Stimulated activated CD4-positive, alpha-beta T cell treated with anti-CD3 and anti-CD28 coated beads, Interleukin-15, amount 100 ng/mL, for 48 hours (primary cell): ENCODE measurements at places on chromosomes 16 and 17.

DNA sequence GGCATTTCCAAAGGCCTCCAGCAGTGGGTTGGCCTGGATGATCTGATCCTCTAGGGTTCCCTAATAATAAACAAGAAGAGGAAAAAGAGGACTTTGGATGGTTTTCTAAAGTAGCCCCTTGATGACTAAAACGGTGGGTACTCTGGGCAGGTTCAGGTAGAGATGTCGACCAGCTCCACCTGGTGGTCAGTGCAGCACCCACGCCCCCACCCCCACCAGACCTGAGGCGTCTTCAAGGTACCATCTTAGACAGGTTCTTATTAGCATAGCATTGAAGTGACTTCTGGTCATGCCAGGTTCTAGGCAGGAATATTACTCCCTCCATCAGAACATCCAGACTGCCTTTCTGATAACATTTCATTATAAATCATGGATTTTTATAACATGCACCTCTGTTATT is 15.0 kb downstream of the MYH13 start:
- DNase-seq = no peak

GRCh38 chr16:82792693-82793092 is 165.9 kb downstream of the CDH13 start:
- no peak for DNase-seq

DNA sequence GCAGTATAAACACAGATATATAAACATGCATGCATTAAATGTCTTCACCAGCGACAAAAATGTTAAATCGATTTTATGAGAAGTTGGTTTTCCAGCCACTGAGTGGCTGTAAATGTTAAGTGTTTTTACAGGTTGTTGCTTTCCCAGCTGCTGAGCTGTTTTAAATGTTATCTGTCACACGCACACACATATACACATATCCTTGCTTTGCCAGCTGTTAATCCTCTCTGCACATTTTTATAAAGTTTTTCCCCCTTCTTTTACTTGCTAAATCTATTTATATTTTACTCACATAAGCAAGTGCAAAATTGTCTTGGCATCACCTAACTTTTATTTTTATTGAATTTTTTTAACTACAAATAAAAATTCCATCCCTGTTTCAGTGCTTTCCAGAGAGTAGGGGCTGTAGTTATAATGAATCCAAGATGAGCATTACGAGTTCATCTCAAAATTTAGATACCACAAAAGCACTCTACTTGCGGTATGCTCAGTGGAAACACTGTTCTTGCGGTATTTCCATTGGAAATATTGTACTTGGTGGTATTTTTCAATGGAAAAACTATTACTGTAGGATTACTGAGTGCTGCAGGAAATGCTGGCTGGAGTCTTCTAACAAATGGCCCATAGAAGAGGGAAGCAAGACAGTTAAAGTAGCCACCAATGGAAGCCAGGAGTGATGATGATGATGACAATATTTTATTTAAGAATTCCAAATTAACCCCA is 124.9 kb upstream of the KCNJ16 start:
- no peak for DNase-seq

DNA sequence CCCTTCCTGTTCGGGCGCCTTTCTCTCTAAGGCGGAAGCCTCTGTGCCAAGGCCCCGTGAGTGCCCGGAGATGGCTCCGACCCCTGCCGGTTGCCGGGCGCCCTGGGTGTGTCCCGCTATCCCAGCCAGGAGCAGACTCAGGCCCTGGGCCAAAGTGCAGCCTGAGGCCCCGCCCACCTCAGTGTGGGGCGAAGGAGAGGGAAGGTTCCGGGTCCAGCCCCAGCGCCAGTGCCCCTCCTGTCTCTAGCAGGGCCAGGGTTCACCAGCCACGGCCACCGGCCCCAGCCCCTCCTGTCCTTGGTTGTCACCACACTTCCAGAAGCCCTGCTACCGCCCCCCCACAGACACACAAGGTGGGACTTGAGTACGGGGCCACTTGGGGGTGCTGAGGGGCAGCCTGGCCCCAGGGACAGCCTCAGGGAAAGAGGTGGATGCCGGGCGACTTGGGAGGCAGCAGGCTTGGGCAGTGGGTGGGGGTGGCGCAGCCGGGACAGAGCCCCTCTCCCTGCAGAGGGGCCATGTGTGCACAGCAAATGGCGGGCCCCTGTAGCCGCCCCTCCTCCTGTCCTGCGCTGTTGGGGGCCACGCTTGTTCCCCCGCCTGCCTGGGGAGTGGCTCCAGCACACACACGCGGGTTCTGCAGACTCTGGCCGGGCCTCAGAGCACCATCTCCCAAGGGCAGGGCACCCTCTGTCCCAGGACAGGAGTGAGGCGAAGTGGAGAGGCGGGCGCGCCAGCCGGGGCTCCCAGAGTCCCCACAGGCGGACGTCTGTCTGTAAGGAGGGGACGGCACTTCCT is 6.0 kb downstream of the C1QTNF8 start:
- no peak for DNase-seq

- DNase-seq = no peak
These were observed 32.9 kb upstream of the GOSR2 start for GRCh38 chr17:46889992-46890564.

DNA sequence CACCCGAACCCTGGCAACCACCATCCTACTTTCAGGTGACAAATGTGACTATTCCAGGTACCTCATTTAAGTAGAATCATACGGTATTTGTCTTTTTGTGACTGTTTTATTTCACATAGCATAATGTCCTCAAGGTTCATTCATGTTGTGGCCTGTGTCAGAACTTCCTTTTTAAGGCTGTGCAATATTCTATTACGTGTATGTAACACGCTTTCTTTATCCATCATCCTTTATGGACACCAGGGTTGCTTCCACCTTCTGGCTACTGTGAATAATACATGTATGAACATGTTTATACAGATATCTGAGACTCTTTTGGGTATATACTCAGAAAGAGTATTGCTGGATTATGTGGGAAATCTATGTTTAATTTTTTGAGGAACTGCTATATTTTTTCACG is 28.7 kb upstream of the RSL1D1 start:
- no peak for DNase-seq

DNA sequence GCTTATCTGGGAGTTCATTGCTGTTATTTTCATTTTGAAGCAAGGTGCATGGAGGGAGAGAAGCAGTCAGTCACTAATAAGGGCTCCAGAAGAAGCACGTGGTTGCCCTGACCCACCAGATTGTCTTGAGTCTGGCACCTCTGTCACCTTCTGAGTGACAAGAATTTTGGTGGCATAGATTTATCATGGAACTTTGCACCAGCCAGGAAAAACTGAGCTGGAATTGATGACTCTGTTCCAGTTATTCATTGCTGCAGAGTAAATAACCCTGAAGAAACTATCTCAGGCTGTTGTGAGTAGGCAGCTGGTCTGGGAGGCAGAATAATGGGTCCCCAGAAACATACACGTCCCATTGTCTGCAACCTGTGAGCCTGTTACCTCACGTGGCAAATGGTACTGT is 44.8 kb downstream of the HSD17B2 start:
- no peak for DNase-seq

GRCh38 chr17:48873209-48873608 is 19.4 kb upstream of the ATP5MC1 start:
- no peak for DNase-seq

- no peak for DNase-seq
These were observed 373.3 kb downstream of the SLC39A11 start for GRCh38 chr17:72719206-72719577.

- no peak for DNase-seq
These were observed 199.5 kb upstream of the PMFBP1 start for GRCh38 chr16:72371307-72372086.

- DNase-seq = peak; percentile 11
These were observed 252.1 kb downstream of the PHKB start for GRCh38 chr16:47713225-47713595.

DNA sequence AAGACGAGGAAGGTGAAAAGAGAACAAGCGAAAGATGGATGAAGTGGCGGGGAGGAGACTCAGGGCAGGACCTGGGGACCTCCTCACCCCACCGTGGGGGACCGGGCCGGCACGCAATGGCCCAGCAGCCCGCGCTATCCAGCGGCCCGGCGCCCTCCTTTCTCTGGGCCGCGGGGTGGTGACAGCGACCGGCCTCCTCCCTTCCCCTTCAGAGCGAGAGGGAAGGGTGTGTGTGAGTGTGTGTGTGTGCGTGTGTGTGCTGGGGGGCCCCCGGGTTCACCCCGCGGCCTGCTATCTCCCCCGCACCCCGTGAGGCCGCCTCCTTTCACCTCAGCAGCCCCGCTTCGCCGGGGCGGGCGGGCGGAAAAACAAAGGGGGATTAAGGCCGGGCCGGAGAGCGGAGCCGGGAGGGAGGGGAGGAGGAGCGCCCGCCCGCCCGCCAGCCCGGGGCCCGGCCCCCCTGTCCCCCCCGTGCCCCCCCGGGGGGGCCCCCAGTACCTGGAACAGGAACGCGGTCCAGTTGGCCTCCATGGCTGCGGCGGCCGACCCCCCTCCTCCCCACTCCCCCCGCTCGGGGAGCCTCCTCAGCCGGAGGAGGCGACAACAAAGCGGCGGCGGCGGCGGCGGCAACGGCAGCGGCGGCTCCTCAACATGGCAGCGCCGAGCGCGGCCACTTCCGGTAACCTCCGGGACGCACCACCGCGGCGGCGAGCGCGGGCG is at the start of gene VEZF1:
TSS of gene VEZF1 (minus strand) at position 674 of the 720 bp plus-strand sequence. CDS start at position 531, 143 bp downstream.
- DNase-seq = peak; percentile 52

DNA sequence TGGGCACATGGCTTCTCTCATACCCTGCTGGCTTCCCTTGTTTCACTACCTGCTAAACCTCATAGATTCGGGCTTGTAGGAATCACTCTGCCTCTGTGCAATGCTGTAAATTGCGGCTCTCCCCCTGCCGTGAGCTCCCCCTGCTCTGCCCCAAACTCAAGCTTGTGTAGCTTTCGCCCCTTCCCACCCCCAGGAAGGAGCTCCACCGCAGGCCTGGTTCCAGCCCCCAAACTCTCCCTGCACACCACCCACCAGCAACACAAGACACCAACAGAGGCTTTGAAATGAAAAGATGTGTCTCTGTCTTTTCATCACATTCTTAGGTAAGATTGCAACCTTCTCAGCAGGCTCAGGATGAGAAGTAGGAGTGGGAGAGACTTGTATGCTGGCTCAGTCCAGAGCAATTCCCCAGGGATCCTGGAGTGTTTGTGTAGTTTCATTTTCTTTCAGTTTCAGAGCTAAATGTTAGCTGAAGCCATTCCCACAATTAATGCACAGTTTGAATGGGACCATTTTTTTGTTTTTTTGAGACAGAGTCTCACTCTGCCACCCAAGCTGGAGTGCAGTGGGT is 14.2 kb downstream of the CX3CL1 start:
- no peak for DNase-seq

DNA sequence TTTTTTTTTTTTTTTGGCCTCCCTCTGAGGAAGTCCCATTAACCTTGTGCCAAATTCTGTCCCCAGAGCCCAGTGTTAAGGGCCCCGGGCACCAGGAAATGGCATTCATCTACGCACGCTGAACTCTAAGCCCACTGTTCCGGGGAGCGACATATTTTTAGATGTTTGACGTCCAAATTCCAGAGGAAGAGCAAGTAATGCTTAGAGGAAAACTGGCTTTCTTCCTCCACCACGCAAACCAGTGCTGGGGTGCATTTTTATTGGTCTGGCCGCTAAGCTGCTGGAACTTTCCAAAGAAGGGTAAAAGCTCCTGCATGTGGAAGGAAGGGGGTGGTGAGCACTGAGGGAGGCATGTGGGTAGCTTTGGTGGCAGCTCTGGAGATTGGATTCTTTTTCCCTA is 8.3 kb downstream of the WFDC1 start:
- DNase-seq = no peak

- DNase-seq = no peak
These were observed 41.8 kb downstream of the TEKT5 start for GRCh38 chr16:10652730-10653590.
